ENCODE measurements at places on chromosomes 13 and 19. TPM values are rescaled to one million over a fixed set of nuclear protein-coding genes. Genes with fewer than 3 reads are reported as not detected.
A peak's percentile ranks its signal among the peaks of the same experiment; 100 is the strongest.

TTYH1 gene
- not detected for polyA plus RNA-seq

IGFLR1 gene
- 108 TPM for polyA plus RNA-seq

DNA sequence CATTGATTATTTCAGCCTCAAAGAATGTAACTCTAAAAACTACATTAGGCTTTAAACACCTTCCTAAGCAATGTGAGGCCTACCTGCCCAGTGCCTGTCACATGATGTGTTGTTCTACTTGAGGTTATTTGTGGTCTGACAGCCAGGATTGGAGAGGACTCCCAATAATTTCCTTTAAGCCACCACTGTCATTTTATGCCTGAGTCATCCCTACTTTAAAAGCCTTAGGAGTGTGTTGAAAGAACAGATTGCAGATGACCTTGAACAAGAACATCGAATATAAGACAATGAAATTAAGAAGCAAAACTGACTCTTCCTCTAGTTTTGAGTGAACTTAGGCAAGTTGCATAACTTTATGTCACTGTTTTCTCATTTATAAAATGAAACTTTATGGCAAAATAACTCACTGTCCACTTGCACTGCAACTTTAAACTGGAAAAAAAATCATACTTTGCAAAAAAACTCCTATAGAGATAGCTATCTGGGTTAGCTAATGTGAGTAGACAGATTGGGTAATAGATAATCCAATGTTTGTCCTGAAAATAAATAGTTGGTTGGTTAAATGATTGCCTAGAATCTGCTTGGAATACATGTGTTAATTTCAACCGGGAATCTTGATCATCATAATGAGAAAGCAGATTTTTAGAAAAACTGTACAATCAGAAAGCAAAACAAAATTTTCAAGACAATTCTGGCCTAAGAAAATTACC, 361.2 kb downstream of the SUCLA2 start:
- DNase-seq, result no peak

GRCh38 chr13:106690779-106691178, 122.8 kb upstream of the ARGLU1 start:
- DNase-seq, result no peak

GRCh38 chr19:50233308-50233910, 30.0 kb downstream of the MYH14 start:
- DNase-seq, result no peak

GRCh38 chr13:48476686-48477085, 56.2 kb downstream of the RCBTB2 start:
- DNase-seq, result no peak

- no peak for DNase-seq
Measured at GRCh38 chr13:28796938-28797257, 23.2 kb upstream of the MTUS2 start.

GRCh38 chr19:55618426-55618825, 5.9 kb downstream of the ZNF784 start:
- no peak for DNase-seq

ZNF667 gene
- polyA plus RNA-seq, result 0.14 TPM

GRCh38 chr13:27425158-27425917, 919 bp downstream of the GTF3A start:
- peak; percentile 32 for DNase-seq

DNA sequence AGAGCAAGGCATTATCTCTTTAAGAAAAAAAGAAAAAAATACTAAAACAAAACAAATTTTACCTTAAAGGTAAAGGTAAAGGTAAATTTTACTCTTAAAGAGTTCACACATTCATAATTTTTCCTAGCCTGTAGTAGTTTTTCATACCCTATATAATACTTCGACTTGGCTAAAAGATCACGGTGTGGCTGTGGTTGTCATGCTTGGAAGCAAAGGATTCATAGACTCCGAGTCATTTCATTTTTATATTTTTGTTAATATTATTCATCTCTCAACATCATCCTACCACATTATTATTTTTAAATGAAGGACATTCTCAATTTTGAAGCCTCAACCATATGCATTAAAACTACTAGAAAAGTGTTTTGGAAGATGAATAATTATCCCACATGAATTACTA, 52.7 kb downstream of the PIBF1 start:
- no peak for DNase-seq

EDNRB gene
- 0.37 TPM for polyA plus RNA-seq

FAM83E gene
- polyA plus RNA-seq, result not detected

ACP7 gene
- not detected for polyA plus RNA-seq

ANGPTL8 gene
- polyA plus RNA-seq, result not detected

DNA sequence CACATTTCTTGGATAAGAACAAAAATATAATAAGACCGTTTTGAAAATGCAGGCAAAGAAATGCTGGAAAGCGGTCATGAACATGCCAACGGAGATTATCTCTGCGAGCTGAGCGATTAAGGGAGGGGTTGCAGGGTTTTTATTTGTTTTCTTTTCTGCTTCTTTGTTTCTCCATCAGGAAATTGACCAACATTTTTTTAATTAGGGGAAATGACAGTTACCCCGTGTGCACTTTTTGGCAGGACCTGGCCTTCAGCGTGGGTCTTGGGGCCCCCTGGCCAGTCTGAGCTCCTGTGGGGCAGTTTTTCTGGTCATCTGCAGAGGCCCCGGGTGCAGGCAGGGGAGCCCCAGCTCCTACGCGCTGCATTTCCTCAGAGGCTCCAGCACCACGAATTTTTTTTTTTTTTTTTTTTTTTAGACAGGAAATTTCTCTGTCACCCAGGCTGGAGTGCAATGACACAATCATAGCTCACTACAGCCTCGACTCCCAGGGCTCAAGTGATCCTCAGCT, 31.3 kb upstream of the HOMER3 start:
- peak; percentile 66 for DNase-seq

PLIN5 gene
- 3.0 TPM for polyA plus RNA-seq

COL4A2 gene
- not detected for polyA plus RNA-seq
